ENCODE measurements at places on chromosomes 5 and 9.

DNA sequence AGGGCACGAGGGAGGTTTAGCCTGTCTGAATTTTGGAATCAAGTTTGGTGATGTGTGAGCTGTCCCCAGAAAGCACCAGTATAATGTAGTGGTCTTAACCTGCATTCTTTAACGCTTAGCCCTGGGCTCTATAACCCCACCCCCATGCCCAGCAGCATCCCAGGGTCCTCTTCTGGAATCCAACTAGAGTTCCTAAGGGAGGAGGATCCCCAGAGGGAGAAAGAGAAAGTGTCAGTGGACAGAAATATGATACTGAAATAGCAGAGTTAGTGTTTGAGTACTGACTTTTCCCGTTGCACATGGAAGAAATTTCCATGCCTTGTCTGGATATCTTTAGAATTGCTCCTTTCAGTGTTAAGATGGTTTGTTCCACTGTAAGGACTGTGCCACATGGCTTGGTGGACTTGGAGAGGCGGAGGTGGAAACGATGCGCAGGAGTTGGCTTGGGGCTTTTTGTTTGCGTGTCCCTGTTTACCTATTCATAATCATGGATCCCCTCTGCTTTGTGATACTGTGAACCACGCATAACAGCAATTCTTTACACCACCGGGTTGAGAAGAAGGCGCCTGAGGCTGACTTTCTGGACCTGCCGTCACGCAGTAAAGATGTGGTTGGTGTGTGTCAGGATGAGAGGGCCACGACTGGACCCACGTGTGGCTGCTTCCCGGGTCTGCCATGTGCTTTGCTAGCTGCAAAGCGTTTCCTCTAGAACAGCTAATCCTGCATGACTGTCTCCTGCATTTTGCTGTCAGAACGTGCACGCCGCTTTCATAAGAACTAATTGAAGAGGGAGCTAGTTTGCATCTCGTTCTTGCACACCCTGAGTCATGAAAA lies 142.3 kb downstream of the SMARCA2 start:
- peak; percentile 66 for DNase-seq

- no peak for DNase-seq
Observed at GRCh38 chr5:24364711-24365110, 280.1 kb downstream of the CDH10 start.

DNA sequence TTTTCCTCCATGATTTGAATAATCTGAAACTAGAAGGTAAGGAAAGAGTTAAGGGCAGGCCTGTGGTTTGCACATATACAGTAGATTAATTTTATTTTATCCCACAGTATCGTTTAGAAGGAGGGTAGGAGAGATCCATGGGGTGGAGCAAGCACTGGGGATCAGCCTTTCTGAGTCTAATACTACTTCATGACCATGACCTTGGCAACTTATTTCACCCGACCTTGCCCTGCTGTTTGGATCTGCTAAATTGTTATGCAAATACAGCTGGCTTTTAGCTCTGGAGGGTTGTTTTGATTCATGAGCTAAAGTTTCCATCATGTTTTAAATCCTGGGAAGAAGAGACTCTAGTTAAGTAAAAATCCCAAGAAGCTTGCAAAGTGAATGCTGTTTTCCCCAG lies 864 bp upstream of the GRIN3A start:
- DNase-seq = no peak

GRCh38 chr9:87826331-87826730 lies 56.3 kb upstream of the SPATA31E1 start:
- DNase-seq = no peak

DNA sequence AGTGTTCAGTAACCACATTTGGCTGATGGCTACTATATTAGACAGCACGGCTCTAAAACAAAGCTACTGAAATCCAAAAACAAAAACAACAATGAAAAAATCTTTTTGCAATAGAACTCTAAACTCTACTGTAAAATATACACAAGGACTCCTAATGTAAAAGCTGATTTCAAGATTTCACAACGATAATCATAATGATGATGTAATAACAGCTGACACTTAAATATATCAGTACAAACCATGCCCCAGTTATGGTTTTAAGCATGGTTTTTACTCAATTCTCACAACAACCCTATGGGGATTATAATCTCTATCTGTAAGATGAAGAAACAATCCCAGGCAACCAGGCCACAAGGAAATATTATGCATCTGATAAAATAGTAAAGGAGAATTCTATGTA lies 3.3 kb downstream of the ZNF300 start:
- no peak for DNase-seq

DNA sequence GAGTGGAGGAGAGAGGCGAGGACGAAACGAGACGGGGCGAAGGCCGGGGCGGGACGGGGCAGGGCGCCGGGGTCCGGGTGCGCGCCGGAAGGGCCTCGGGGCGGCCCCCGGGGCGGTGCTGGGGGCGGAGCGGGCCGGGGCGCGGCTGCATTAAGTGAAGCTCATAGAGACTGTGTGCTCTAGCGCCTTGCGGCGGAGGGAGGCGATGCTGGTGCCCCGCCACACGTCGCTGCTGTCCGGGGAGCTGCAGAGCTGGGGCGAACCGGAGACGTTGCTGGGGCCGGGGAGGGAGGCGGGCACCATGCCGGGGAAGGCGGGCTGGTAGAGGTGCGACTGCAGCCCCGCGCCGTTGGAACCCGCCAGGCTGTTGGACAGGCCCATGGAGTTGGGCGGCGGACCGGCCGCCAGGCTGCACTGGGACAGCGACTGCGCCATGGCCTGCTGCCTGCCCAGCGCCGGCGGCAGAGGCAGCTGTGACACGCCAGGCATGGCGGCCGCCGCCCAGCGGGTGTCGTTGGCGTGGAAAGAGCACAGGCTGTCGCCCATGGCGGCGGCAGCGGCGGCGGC lies 8.3 kb downstream of the OTP start:
- no peak for DNase-seq

- no peak for DNase-seq
Observed at GRCh38 chr5:10445352-10445751, 3.7 kb downstream of the ROPN1L start.

DNA sequence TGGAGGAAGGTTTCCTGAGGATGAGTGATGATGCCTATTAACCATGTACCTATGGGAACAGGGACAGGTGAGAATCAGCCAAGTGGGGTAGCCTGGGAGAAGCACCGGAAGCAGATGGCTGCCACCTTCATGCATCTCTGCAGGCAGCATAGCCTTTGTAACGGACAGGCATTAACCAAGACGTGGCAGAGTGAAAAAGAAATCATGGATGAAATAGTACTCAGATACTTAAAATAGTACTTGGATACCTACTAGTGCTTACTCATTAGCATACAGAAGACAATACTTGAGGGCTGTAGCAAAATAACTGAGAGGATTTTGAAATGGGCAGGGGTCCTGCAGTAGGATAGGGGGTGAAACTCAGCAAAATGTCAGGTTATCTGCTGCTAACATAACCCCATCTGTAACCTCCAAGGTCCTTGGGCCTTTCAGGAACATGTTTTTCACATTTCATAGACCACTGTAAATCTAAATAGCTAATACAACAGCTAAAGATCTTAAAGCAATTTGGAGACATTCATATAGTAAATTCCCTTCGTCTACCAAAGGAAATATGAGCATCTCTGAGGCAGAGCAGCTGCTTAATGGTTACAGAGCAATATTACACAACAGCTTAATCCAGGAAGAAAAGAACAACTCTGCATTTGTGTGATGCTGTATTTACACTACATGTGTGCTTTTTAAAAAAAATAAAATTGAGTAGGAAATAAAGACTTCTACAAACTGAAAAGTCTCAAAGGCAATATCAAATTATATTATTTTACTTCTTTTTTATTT lies 154.3 kb downstream of the NFIB start:
- DNase-seq = no peak

DNA sequence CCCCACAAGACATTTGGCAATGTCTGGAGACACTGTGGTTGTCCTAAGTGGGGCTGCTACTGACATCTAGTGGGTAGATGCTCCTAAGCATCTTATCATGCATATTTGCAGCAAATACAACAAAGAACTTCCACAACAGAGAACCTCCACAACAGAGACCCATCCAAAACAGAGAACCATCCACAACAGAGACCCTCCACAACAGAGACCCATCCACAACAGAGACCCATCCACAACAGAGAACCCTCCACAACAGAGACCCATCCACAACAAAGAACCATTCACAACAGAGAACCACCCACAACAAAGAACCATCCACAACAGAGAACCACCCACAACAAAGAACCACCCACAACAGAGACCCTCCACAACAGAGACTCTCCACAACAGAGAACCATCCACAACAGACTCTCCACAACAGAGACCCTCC lies 32.8 kb downstream of the ARPC5L start:
- DNase-seq = no peak

DNA sequence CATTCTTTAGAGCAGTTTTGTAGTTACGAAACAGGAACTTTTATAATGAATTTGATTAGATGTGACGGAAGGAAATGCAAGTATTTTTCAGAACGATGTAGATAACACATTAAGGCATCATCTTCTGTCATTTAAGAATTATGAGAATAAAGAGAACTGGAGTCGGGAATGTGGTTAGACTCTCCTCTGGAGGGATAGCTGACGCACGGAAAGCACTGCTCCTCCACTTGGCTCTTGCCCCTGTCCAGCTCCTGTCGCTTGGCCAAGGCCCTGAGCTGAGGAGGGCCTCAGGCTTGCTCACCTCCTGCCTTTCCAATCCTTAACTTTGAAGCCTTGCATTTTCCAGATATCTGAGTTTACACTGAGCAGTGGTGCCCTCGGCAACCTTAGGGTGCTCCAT lies 60.5 kb downstream of the MAP1B start:
- DNase-seq = no peak

- DNase-seq = no peak
Observed at GRCh38 chr9:36939655-36940499, 94.2 kb downstream of the PAX5 start.

DNA sequence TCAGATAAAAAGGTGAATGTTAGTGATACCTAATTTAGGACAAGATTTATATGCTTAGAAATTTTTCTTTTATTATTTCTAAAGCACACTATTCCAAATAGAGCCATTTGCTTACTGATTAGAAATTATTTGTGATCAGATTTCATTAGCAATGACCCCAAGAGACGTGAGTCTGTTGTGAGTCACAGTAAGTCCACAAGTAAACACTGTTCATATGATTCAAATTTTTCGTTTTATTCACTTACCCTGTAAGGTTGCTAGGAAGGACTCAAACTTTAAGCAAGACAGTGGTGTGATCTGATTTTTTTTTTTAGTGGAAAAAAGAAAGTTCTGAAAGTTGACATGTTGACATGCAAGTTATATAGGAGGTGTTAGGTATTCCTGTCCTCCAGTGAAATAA lies 1.2 kb downstream of the CARD6 start:
- DNase-seq = no peak

DNA sequence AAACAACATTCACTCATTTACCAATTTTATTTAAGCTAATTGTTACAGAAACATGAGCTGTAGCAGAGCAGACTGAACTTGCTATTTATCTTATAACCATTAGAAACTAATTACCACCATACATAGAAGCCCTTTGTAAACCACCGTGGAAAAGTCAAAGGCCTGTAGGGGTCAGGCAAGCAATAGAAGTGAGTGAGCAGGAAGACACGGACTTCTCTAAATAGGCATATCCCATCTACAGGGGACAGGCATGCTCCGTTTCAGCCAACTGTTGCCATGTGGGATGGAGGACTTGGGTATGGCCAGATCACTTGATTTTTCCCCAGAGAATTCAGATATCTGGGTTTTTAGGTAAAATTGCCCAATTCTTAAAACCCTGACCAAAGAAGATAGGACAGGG lies 44.8 kb downstream of the PRRC1 start:
- no peak for DNase-seq

- DNase-seq = no peak
Observed at GRCh38 chr5:8386719-8387288, 517.9 kb downstream of the MTRR start.

DNA sequence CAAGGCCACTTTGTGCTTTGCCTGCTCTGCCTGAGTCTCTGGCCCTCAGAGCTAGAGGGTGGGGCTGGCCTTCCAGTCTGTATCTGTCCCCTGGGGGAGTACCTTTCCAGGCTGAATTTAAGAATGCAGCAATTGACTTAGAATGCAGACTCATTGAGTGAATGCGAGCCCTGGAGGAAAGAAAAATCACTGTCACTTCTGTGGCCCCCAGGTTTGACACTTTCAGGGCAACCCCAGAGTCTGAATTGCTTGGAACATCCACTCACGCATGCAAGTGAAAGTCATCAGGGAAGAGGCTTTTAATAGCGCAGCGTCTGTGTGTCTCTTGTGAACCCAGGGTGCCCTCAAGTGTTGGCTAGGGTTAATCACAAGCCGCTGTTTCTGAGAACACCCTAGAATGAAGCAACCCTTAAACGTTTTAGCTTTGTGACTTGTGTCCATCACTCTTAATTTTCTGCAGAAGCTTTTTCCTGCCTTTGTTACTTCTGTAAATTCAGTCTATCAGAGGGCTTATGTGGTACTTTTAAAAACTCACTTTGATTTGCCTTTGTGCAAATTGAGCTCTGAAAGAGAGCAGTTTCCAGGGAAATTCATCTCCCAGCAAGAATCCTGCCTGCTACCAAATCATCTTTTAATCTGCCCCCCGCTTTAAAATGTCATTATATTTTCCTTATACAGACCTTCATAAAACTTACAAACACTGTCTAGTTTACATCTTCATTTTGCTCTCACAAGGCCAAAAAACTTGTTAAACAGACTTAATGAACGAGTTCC lies 146.8 kb upstream of the IQGAP2 start:
- DNase-seq = peak; percentile 44

DNA sequence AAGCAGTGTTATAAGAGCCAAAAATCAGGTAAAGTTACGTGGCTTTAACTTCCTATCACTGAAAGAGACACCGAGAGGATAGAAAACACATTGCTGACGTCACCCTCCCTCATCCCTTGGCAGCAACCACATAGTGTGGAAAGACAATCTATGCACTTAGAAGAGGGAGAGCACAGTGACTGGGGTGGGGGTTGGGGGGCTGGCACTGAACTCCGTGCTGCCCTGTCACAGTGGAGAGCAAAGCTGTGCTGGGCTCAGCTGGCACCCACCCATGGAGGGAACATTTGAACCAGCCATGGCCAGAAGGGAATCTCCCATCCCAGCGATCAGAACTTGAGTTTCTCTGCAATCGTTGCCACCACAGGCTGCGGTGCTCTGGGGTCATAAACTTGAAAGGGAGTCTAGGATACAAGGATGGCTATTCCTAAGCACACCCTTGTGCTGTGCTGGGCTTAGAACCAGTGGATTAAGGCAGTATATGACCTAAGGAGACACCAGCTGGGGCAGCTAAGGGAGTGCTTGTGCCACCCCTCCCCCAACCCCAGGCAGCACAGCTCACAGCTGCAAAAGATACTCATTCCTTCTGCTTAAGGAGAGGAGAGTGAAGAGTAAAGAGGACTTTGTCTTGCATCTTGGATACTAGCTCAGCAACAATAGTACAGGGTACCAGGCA lies 73.4 kb downstream of the KIAA0825 start:
- no peak for DNase-seq

- no peak for DNase-seq
Observed at GRCh38 chr5:139951296-139951924, 91.7 kb downstream of the NRG2 start.

DNA sequence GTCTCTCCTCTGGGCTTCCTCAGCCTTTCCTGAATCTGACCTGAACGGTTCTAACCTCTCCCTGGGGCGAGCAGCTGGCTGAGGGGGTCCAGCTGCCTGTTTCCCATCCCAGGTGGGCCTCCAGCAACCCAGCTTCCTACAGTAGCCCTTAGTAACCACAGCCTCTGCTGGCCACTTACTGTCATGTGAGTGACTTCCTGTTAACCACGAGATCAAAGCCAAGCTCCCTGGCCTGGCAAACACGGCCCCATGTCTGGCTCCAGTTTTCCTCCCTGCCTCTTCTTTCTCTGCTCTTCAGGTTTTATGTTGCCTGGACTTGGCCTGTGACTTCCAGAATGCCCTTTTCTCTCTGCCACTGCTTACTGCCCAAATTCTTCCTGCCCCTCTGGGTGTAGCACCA lies 47.2 kb upstream of the DAB2IP start:
- no peak for DNase-seq

All from occipital lobe (tissue), 3 donors.